ELR (cell line): ENCODE measurements at places on chromosomes 4 and X.

- DNase-seq = no peak
Measured at GRCh38 chrX:8679550-8679949, 52.4 kb downstream of the ANOS1 start.

- DNase-seq = no peak
Measured at GRCh38 chr4:187232196-187232595, 508.5 kb upstream of the FAT1 start.

DNA sequence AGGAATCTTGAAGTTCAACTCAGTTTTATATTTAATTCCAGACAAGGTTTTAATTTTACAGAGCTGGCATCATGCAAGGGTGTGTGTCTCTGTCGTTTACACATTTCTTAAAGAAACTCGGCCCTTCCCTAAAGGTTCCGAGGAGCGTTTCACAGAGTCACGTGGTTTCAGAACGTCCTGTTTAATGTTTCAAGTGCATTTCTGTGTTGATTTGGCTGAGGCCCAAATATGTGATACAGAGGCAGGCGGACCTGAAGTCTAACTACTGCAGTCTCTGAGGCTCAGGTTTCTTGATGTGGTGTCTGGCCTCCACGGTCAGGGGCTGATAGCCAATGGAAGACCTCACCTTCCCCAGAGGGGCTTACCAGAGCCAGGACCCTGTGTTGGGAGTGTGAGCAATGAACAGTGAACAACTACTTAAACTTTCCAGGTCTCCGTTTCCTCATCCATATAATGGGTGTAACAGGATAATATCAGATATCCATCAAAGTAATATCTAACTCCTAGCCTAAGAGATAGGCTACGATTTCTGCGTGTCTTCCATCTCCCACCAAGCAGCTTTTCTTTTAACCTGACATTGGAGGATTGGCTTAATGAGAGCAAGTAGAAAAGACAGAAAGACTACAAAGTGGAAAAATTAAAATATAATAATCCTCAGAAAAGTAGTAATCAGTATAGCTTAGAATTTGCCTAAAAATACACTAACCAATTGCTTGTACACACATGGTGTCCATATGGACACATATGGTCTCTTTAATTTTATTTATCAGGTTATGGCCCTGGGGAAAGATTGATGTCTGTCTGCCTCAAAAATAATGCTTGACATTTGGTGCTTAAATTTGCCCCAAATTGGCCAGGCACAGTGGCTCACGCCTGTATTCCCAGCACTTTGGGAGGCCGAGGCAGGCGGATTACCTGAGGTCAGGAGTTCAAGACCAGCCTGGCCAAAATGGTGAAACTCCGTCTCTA is 50.0 kb upstream of the TRIM2 start:
- DNase-seq = peak; percentile 67

DNA sequence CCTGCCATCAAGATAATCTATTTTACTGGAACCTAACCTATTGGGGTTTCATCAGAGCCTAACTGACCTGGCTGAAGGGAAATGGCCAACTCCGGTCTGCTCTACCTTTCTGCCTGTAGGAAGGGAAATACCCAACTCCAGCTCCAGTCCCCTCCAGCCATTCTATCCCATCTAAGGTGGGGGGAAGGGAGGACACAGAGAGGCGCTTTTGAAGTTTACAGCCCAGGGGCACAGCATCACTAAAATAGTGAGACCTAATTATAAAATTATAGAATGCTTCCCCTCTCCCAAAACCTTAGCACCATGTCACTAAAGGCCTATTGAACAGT is 27.8 kb upstream of the ACSL4 start:
- DNase-seq = no peak

- peak; percentile 84 for DNase-seq
Measured at GRCh38 chr4:74038425-74039314, at the start of gene CXCL3. Gene CXCL3 (minus strand): TSS chr4:74038689. CDS start chr4:74038611, 78 bp downstream.

DNA sequence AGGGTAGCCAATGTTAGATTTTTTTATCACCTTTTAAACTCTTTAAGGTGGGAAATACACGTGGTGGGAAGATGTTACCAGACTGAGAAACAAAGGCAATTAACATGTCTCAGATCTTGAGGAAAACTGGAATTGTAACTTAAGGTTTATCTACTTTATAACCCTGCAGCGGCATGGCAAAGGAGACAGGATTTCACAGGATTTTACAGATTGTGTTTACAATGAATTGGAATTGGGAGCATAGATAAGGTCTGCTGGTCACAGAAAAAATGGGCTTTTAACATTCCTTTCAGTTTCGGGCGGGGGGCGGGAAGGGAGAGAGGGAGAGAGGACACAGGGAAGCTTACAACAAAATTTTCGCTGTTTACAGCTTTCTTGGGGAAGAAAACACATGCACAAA is 467.5 kb upstream of the CT83 start:
- DNase-seq = no peak

- DNase-seq = peak; percentile 16
Measured at GRCh38 chrX:3659761-3660160, 53.7 kb downstream of the PRKX start.

DNA sequence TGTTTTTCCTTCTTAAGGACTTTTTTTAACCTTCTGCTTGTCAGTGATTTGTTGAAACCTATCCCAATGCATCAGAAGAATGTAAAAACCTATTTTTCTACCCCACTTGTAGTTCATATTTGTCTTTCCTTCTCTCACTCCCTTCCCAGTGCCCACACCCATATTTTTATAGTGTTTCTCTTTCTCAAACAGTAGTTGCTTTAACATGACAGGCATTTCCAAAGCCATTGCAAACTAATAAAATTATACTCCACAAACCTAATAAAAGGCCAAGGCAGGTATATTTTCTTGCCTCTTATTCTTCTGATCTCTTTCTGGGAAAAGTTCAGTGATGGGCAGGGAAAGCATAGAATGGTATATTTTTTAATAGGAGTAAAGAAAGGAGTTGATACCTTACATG is 35.7 kb upstream of the FHDC1 start:
- no peak for DNase-seq

- peak; percentile 73 for DNase-seq
Measured at GRCh38 chrX:48696909-48697727, 584 bp downstream of the SUV39H1 start.

- no peak for DNase-seq
Measured at GRCh38 chr4:3250438-3250955, 1.5 kb downstream of the MSANTD1 start.

- DNase-seq = no peak
Measured at GRCh38 chr4:9952415-9952950, 68.8 kb downstream of the SLC2A9 start.

GRCh38 chr4:180947425-180947824 is 1295.8 kb upstream of the TENM3 start:
- DNase-seq = peak; percentile 40
